ENCODE measurements at places on chromosomes 1 and 21.

GRCh38 chr1:30525971-30526651 is 197.3 kb downstream of the MATN1 start:
- no peak for DNase-seq

GRCh38 chr1:196002906-196003305 is 605.3 kb downstream of the KCNT2 start:
- DNase-seq, result no peak

DNA sequence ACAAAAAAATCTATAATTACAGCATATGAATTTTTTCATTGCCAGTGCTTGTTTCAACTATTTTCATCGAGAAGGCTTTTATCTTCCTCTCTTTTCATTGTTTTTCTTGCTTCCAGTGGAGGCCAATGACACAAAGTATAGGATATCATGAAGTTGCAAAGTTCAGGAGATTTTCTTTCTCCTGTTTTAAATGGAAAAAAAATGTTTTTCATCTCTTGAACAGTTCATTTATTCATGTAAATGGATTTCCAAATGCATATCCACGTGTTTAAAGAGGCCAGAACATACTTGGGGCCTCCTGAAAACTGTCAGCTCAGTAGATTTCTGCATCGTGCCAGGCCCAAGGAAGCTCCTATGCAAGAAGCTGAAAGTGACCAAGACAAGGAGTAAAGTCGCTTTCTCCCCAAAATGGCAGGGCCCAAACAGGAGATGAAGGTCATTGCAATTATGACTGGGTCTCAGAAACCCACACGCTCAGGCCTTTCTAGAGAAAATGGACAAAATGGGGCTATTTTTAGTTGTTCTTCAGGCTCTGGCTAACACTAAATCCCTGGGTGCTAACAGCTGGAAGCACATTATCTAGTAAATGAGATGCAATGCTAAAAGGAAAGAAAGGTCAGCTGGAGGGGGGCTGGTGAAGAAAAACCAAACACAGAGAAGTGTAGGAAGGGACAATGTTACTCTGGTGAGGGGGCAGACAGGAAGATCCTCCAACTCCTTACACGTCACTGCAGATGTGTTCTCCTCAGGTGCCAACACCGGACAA is 136.9 kb upstream of the C8B start:
- no peak for DNase-seq

GRCh38 chr1:47587891-47588582 is 150.2 kb downstream of the FOXD2 start:
- no peak for DNase-seq
